NCI-H2029 treated with DMSO at 0.1 percent for 48 hours (cell line): ENCODE measurements at places on chromosomes 16 and 17.

- no peak for DNase-seq
These were observed 2.2 kb downstream of the CYTH1 start for GRCh38 chr17:78779850-78780249.

GRCh38 chr16:28917095-28917494 is 7.9 kb downstream of the RABEP2 start:
- no peak for DNase-seq

DNA sequence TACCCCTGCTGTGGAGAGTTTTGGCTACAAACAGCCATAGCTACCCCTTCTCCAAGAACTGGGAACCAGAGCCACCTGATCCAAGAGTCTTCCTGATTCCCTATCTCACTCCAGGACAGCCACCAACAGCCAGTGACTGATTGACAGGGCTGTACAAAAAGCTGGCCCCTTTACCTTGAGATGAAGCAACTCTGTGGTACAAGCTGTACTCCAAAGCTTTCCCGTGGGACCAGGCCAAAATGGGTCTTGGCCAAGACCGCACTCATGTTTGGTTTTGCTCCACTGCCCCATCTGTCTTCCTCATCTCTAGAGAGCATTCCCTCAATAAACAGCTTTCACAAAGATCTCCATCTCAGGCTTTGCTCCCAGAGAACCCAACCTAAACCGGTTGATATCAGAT is 43.6 kb downstream of the RNF157 start:
- no peak for DNase-seq

GRCh38 chr16:2744711-2745110 is 7.7 kb upstream of the SRRM2 start:
- no peak for DNase-seq

DNA sequence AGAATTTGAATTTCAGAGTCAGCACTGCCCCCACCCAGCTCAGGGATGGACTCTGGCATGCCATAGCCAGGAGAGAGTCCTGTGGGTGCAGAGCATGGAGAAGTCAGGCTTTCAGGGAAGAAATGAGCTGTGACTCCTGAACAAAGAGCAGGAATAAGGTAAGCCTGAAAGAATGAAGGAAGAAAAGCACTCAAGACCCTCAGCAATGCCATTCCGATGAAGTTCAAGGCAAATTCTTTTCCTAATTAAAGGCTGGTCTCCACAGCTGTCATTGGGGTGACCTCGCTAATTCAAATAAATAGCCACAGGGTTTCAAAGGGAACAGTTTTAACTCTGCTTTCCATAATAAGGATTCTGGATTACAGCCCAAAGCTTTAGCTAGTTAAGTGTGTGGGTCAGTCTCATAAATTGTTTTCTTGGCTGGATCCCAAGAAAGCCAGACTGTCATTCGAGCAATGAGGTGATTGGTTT is 31.7 kb downstream of the TOM1L2 start:
- DNase-seq = no peak

- DNase-seq = peak; percentile 48
These were observed 97.6 kb downstream of the MRM3 start for GRCh38 chr17:879546-880442.

- no peak for DNase-seq
These were observed 3.2 kb downstream of the SLC22A31 start for GRCh38 chr16:89197033-89197632.

GRCh38 chr16:23802776-23803175 is 33.0 kb upstream of the PRKCB start:
- DNase-seq = no peak

- no peak for DNase-seq
These were observed 354.3 kb downstream of the C16orf95 start for GRCh38 chr16:86962913-86963312.

- no peak for DNase-seq
These were observed 10.2 kb downstream of the NOG start for GRCh38 chr17:56603486-56604238.

- DNase-seq = no peak
These were observed 40.6 kb downstream of the SNX11 start for GRCh38 chr17:48148029-48148770.

- DNase-seq = no peak
These were observed 36.2 kb downstream of the CDRT4 start for GRCh38 chr17:15431196-15431595.

DNA sequence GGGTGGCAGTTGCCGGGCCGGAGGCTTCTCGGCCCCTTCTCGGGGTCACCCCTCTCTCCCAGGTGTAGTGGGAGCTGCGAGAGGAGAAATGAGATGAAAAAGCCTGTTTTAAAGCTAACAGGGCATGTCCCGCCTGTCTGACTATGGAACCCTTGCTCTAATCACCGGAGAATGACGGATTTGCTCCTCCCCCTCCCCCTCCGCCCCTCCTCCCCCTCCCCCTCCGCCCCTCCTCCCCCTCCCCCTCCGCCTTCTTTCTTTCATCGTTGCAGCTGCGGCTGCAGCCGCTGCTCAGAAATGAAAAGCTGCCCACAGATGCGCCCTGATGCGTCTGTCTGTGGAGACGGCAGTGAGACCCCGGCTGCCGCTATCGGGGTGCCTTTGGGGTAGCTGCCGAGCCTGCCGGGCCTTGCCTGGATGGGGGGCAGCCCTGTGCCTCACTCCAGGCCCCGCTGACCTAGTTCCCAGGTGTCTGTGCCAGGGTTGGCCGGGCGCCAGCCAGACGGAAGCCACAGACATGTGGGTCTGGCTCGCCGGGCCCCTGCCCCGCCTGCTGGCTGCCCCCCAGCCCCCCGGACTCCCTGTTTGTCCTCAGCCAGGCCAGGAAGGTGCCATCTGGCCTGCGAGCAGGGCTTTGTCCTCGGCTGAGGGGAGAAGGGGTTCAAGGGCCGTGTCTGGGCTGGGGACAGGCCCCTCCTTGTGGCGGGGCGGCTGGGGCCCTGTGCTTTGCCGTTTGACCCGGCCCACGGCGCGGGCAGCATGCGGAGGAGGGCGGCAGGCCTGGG is 37.7 kb downstream of the GINS2 start:
- DNase-seq = no peak
